Activated CD4-positive, alpha-beta T cell treated with anti-CD3 and anti-CD28 coated beads, Interleukin-2, amount 50 U/mL, for 24 hours (primary cell): ENCODE measurements at places on chromosomes 7 and 10.

- DNase-seq, result no peak
These were observed 202.8 kb downstream of the CREB5 start for GRCh38 chr7:28615091-28615490.

DNA sequence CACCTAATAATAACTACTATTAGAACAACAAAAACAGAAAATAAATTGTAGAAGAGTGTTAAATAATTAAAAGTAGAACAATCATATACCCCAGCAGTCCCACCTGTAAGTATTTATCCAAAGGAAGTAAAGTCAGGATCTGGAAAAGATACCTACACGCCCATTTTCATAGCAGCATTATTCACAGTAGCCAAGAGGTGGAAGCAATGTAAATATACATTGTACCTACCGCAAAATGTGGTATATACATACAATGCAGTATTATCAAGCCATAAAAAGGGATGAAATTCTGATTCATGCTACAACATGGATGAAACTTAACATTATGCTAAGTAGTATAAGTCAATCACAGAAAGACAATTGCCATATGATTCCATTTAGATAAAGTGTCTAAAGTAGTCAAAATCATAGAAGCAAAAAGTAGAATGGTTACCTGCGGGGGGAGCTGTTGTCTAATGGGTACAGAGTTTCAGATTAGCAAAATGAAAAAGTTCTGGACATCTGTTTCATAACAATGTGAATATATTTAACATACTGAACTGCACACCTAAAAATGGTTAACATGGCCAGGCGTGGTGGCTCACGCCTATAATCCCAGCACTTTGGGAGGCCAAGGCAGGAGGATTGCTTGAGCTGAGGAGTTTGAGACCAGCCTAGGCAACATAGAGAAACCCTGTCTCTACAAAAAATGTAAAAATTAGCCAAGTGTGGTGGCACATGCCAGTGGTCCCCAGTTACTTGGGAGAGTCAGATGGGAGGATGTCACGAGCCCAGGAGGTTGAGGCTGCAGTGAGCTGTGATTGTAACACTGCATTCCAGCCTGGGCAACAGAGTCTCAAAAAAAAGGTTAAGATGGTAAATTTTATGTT, 6.0 kb upstream of the TMED4 start:
- DNase-seq, result no peak

DNA sequence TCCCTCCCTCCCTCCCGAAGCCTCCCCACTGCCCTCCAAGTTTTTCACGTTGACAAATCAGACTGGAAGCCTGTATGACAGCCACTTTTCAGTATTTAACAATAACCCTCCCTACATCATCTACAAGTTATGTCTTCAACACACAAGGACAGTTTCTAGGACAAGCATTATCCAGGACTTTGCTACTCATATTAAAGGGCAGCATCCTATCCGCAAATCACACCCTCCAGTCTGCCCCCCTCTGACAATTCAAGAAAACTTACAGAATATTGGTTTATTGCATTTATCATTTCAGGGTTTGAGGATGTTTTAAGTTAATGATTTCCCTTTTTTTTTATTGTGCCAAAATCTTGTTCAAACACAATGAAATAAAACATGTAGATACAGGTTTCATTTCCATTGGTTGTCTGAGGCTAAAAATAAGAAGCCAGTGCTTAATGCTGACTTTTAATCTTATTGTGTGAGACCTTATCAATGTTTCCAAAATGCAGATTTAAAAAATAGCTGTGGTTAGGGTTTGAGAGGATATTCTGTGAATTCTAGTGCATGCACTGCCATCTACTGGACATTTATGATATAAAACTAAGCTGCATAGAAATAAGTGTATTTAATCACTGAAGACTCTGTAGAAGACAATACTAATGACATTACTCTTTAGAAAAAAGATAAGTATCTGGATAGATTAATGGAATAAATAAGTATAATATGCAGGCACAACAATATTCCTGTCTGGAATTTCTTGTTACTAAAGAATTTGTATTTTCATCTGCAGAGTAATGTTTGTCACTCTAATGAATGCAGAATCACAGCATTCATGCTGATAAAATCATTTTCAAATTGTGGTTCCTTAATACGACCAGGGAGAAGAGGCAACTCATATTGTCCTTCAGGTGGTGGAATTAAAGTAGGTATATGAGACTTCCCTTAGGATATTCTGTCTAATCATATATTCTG, 64.1 kb downstream of the CAV1 start:
- no peak for DNase-seq

DNA sequence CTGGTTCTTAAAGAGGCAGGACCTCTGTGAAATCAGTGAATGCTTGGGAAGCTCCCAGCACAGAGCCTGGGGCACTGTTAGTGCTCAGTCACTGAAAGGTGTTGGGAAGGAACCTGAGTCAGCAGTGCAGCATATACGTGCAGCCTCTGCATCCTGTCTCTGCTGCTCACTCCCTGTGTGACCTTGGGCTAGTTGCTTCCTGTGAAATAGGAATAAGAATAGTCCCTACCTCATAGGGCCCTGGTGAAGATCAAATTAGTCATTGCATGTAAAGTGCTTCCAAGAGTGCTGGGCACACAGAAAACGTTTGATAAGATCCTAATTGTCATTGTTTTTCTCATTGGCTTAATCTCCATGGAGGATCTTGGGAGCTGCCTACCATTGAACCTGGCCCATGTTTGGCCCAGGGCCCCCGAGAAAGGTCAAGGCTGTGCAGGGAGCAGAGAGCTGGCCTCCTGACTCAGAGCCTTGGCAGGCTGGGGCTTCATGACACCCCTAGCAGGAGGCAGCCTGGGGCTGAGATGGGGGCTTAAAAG, 73.3 kb upstream of the COL13A1 start:
- DNase-seq, result no peak

DNA sequence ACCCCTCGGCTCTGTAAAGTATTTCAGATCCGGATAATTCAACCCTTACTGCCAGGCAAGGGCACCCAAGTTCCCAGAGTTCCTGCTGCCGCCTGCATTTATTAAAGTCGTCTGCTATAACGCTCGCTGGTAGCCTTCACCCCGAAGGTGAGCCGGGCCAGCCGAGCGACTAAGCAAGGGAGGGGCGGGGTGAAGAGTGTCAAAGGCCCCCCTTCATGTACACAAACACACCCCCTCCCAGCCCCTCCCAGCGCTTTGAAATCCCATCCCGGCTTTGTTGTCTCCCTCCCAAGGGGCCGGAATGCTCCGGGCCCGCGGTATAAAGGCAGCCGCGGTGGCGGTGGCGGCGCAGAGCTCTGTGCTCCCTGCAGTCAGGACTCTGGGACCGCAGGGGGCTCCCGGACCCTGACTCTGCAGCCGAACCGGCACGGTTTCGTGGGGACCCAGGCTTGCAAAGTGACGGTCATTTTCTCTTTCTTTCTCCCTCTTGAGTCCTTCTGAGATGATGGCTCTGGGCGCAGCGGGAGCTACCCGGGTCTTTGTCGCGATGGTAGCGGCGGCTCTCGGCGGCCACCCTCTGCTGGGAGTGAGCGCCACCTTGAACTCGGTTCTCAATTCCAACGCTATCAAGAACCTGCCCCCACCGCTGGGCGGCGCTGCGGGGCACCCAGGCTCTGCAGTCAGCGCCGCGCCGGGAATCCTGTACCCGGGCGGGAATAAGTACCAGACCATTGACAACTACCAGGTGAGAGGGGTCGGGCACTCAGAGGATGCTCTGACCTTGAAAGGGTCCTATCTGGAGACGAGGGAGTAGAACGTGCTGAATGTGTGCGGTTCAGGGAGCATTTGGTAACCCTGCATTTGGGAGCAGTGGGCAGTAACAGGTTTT, at the start of gene DKK1:
Gene DKK1 (plus strand): TSS at position 349 of the 889 bp plus-strand sequence. CDS start 154 bp downstream, at position 503.
- no peak for DNase-seq

GRCh38 chr7:44291066-44291732, 34.2 kb downstream of the CAMK2B start:
- DNase-seq, result no peak
